ENCODE measurements at places on chromosomes 16 and 17.
A peak's percentile ranks its signal among the peaks of the same experiment; 100 is the strongest.

DNA sequence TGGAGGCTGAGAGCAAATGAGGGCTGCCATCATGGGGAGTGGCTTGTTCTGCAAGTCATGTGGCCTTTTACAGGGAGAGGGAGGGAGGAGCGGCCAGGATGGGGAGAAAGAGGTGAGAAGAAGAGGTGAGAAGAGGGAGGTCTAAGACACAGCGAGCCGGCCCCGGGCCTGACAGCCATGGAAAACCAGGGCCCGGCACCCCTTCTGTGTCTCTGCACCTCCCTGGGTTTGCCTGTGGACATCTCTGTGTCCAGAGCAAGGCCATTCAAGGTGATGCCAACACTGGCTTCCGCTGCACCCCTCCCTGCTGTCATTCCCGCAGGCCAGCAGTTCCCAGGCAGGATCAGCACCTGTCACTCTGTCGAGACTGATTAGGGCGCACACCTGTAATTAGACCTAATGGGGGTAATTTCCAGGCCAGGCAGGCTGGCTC is 75.6 kb downstream of the MGAT5B start:
- no peak for DNase-seq

DNA sequence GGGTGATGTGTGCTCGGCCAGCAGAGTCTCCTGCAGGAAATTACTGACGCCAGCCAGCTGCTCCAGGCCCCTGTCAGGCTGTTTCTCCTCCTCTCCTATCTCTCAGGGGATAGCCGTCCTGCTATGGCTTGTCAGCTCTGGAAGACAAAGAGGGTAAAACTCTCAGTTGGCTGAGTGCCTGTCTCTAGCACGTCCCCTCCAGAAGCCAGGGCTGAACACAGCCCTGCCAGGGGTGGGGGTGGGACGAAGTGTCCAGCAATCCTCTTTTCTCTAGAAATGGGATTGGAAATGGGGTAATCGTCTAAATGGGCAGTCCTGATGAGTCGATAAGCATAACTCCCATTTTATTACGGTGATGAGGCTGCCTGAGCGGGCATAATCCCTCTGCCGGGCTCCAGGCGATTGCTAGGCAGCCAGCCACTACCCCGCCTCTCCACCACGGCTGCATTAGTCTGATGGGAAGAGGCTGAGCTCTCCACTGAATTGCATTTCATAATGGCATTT is 89.1 kb upstream of the GNAO1 start:
- no peak for DNase-seq

DNA sequence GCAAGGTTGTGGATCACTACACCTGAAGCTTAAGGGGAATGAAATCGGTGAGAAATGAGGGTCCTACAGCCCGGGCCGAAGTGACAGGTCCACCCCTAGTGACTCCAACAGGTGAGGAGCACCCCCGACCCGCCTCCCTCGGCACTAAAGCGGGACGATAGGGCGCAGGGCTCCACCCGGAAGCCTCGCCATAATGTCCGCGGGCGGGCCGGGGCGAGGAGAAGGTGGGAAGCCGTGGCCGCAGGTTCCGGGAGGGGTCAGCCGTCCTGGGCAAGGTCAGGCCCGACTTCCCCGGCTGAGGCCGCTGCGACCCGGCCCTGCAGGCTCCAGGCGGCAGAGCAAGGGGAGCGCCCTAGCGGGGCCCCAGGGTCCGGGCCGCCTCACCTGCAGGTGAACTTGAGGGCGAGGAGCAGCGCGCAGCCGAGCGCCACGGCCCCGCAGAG is 543 bp downstream of the TXNDC11 start:
- peak; percentile 7 for DNase-seq

DNA sequence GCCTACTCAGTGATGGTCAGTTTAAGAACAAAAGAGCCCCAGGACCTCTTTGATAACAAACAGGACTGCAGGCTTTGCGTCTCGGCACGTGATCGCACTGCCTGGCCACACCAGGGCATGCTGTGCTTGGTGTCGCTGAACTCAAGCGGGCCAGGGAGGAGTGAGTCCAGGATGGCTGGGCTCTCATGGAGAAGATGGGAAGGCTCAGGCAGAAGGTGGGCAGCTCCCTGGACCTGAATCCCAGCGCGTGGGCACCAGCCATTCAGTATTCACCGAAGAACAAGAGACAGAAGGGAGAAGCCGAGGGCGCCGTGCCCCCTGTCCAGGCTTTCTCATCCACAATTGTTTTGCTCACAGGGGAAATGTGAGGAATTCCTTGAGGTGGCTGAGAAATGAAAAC is 11.9 kb downstream of the KATNB1 start:
- DNase-seq = no peak

DNA sequence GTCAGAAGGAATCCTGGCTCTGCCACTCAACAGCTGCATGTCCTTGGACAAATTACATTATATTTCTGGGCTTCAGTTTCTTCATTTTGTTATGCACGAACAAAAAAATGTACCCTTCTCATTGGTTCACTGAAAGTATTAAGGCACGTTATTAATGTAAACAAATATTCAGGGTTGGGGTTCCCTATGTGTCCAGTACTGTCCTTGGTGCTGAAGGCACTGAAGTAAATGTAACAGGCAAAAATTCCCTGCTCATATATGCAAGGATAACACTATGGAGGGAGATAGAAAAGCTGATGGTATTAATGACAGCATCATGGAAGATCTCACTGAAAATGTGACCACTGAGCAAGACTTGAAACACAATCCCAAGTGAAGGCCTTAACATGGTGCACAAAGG is 386.6 kb downstream of the XYLT1 start:
- DNase-seq = no peak

DNA sequence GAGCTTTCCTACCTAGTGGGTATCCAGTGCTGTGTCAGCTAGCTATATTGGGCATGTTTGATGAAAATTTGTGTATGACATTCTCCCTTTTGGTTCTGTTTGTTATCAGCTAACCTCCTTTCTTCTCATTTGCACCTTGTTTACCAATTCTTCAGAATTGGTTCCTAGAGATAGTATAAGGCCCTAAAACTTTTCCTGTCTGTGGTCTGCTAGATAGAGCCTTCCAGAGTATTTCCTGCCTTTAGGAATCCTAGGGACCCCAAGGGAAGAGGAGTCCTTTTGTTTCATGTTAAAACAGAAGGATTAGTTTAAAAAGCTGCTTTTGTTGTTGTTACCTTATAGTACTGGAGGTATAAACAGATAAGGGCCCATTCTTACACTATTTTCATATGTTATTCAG is 11.5 kb downstream of the MAP3K3 start:
- DNase-seq = no peak

DNA sequence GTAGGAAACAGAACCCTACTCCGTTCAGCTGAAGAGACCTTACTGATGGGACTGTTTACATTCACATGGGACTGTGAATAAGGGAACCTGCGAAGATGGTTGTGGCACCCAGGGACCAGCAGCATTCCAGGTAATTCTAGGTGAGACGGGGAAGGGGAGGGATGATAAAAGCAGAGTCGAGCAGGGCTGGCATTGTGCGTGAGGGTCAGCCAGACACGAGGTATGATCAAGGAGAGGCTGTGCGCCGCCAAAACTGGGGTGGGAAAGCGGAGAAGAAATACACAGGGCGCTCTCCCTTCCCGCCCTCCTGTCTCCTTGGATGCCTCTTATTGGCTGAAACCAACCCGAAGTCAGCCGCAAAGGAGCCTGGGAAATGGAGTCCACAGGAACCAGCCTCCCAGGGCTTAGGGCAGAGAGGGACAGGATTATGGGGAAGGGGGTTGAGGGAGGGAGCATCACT is 38.4 kb upstream of the CSNK2A2 start:
- DNase-seq = peak; percentile 37

DNA sequence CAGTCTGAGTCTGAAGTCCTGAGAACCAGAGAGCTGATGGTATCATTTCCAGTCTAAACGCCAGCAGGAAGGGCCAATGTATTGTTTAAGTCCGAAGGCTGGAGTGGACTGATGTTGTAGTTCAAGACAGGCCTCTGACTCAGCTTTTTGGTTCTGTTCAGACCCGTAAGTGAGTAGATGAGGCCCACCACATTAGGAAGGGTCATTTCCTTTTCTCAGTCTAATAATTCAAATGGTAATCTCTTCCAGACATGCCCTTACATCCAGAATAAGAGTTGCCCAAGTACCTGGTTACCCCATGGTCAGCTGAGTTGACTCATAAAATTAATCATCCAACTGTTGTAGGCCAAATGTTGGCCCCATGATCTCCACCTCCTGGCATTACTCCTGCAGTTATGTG is 442.6 kb upstream of the HSBP1 start:
- DNase-seq = no peak

- peak; percentile 7 for DNase-seq
Measured at GRCh38 chr17:2929881-2930533, 133.4 kb downstream of the OR1D5 start.

DNA sequence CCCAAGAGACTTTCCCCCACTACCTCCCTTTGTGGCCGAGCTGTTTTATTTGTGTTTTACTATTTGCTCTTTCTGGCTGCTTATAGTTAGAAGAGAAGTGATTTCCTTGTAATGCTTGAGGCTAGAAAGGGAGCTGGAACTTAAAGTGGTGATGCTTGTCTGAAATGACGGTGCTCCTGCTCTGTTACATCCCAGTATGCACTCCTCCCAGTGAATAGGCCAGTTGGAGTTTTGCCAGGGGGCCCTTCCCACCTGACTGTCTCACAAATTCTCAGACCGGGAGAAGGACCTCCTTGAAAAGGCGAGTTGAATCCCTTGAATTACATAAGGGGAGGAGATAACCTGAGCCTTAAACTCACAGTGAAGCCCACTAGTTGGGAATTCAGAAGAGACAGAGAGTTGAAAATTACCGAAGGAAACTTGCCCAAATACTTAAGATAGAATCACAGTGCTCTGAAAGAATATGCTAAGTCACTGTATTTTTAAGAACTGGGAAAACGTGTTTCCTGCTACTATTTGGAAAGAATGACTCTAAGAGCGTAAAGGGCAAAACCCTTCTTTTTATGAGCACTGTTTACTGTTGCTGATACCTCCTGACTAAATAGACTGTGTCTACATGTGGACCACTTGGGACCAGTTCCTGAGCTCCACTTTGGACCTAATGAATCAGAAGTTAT is 84.7 kb upstream of the CLEC3A start:
- no peak for DNase-seq

DNA sequence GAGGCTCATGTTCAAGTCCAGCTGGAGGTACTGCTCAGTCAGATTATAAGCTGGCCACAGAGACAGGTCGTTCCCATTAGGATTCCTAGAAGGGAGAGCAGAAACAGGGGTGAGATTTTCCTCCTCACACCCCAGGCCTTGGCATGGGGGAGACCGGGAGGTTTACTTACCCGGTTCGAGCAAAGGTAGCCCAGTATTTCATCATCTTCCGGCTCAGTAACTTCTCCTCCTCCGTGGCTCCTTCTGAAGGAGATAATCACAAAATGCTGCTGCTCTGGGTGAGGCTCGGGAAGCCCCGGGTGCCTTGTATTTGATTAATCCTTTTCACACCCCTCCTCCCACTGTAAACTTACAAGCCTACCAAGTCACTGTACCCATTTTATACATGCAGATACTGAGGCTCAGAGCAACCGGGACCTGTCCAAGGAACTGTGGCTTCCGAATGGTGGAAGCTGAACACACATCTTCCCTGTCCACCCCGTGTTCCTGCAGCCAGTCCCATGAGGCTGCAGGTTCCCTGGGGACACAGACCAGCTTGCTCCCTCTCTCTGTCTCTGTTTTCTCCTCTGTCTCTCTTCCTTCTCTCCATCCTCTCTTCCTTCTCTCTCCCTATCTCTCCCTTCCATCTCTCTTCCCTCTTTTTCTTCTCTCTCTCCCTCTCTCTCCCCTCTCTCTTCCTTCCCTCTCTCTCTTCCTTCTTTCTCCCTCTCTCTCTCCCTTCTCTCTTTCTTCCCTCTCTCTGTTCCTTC is 13.9 kb upstream of the CES1 start:
- DNase-seq = no peak

DNA sequence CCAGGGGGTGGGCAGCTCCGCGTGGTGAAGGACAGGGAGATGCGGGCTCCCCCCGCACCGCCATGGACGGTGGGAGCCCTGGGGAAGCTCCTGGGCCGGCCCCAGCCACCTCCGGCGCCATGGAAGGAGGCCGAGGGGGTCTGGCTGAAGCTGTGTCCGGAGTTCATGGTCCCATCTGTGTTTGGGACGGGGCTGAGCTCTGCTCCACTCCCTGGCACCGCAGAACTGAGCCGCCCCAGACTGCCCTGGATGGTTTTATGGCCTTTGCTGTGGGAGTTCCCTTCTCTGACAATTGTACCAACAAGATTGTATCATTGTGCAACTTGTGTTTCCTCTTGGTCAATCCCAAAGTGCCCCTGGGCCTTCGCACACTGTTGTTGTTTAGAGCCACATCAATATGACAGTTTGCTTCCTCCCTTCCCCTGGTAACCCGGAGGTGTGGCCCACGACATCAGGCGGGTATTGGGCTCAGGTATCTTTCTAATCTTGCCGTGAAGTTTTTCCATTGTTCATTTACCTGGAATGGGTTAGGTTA is 942 bp downstream of the KRT23 start:
- DNase-seq = no peak

GRCh38 chr16:11165349-11165748 is 90.7 kb downstream of the SOCS1 start:
- DNase-seq = no peak

- no peak for DNase-seq
Measured at GRCh38 chr17:37430051-37430627, 23.5 kb downstream of the TADA2A start.

GRCh38 chr16:698911-699671 is 6.5 kb downstream of the FBXL16 start:
- DNase-seq = no peak

DNA sequence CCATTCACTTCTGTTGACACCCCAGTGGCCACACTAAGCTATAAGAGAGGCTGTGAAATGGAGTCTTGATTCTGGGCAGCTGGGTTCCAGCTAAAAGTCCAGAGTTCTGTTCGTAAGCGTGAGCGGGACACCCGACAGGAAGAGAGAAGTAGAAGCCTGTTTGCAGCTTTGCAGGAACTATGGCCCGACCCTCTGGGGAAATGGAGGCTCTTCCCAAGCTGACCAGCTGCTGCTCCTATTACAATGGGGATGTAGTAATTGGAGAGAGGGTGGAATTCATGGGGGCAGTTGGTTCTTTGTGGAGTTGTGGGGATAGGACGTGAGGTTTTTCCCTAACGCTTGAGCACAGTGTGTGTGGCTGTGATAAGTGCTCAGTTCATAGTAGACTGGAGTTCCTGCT is 28.4 kb downstream of the UBALD1 start:
- DNase-seq = no peak

- DNase-seq = no peak
Measured at GRCh38 chr17:43327421-43327820, 71.4 kb upstream of the ARL4D start.

DNA sequence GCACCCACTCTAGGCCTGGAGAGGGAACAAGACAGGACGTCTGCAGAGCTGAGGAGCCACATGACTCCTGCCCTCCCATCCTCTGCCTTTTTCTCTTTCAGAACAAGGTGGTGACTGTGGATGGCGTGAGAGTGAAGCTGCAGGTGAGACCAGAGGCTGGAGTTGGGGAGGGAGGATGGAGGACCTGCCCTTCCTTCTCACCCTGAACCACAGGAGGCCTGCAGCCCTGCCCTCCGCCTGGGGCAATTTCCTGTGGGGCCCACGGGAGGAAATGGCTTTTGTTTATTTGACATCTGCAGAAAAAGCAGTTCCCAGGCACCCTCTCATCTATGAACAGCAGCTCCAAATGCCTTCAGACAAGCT is 5.1 kb downstream of the RAB37 start:
- DNase-seq = no peak

GRCh38 chr16:7355758-7356157 is 23.1 kb downstream of the RBFOX1 start:
- DNase-seq = no peak
